Ecto neural progenitor cell (in vitro differentiated cells): ENCODE measurements at places on chromosomes 1 and 21.

DNA sequence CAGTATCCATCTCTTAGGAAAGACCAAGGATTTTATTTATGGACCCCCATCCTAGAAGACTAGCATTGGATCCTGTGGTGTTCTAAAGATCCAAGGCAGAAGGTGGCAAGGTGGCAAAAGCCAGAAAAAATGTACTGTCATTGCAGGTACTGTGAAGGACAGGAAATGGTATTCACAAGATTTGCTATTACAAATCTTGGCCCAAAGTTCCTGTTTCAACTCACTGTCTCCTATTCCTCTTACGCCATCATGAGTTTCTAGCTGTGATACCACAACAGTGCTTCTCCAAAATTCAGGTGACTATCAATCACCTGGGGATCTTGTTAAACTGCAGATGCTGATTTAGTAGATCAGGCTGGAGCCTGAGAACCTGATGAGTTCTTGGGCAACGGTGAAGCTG, 21.4 kb downstream of the ACP6 start:
- no peak for DNase-seq

DNA sequence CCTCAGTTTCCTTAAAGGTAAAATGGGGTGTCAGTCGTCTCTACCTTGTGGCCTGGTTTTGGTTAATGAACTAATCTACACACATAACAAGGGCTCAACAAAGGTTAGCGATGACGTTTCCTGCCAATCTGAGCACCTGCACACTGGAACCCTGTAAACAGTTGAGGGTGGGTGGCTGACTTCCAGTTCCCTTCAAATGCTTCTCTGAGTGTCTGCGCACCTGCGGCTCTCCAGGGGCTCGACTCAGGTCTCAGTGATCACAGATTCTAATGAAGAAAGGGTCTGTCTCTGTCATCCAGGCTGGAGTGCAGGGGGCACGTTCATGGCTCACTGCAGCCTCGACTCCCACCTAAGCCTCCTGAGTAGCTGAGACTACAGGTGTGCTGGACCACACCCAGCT, 3.3 kb upstream of the AGPAT3 start:
- DNase-seq: no peak

- no peak for DNase-seq
Measured at GRCh38 chr1:105838071-105838470, 1218.4 kb upstream of the PRMT6 start.

DNA sequence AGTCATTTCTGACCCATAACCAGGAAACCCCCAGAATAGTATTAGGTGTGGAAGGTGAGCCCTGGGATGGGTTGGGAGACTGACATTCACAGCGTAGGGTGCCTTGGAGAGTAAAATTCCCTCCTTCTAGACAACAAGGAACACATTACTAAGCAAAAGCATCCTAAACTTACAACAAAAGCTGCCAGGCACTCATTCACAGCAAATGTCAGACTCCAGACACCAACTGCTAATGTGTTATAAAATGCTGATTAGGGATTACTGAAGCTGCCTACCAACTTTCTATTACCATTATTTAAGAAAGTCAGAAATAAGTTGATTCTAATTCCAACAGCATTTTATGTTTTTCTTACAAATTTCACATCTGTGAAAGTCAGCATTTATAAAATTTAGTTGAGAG, 40.0 kb upstream of the C1orf87 start:
- DNase-seq: no peak

GRCh38 chr1:167227934-167228378, 7.3 kb downstream of the POU2F1 start:
- DNase-seq: no peak

GRCh38 chr1:65255035-65255655, 54.2 kb upstream of the DNAJC6 start:
- peak; percentile 62 for DNase-seq

DNA sequence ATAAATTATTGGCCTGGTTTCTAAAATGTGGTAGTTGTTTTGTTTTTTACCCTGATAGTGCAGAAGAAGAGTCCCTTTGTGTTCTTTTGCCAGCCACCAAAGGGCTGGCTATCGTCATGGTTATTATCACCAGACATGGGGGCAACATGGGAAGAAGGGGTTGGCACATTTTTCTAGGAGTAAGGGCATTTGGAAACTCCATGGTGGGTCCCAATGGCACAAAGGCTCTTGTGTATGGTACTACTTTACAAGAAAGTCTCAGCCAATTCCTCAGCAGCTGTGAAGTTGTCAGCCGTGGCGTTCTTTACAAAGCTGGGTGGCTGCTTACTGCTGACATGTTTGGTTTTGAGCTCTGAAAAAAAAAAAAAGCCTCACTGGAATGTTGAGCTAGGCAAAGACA, 330.4 kb upstream of the ESRRG start:
- no peak for DNase-seq
